ENCODE measurements at places on chromosomes 7 and 10.
A peak's percentile ranks its signal among the peaks of the same experiment; 100 is the strongest.

GRCh38 chr7:117020591-117020973, 67.3 kb downstream of the ST7 start:
- no peak for DNase-seq

DNA sequence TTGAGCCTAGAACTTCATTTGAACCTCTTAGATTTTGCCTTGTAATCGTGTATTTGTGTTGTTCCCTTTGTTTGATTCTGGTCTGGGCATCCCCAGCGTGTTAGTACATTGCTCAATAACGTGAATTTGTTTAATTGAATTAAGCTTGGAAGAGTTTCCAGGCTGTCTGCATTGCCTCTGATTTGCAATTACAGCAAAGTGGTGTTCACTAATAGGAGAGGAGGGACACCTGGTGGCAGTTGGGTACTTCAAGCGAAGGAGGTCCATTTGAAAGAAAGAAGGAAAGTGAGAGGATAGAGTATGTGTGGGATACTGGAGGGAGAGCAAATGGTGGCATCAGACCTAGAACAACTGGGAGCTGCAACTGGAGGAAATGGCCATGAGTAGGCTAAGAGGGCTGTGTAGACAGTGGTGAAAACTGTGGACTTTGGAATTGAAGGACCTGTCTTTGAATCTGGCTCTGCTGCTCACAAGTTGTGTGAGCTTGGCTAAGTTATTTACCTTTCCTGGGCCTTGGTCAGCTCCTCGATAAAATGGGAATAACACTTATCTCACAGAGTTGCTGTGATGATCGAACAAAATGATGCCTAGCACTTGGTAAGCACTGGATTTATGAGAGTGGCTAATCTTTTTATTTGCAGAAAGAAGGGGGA, 15.1 kb downstream of the LSMEM1 start:
- DNase-seq: peak; percentile 5

GRCh38 chr7:91357901-91358300, 93.7 kb downstream of the FZD1 start:
- no peak for DNase-seq

DNA sequence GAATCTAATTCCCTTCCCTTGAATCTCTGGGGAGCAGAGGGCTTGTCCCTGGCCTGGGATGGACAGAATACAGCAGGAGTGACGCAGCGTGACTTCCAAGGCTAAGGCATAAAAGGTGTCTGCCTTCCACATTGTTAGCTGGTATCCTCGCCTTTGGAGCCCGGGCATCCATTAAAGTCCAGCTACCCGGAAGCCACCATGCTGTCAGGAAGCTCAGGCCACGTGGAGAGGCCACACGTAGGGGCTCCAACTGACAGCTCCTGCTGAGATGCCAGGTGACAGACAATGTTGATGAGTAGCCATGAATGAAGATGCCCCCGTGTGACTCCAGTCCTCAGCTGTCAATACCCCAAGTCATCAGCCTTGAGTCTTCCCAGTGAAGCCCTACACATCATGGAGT, 99.9 kb downstream of the OAT start:
- DNase-seq: no peak

- no peak for DNase-seq
Observed at GRCh38 chr7:126223729-126224128, 1029.0 kb downstream of the GRM8 start.

DNA sequence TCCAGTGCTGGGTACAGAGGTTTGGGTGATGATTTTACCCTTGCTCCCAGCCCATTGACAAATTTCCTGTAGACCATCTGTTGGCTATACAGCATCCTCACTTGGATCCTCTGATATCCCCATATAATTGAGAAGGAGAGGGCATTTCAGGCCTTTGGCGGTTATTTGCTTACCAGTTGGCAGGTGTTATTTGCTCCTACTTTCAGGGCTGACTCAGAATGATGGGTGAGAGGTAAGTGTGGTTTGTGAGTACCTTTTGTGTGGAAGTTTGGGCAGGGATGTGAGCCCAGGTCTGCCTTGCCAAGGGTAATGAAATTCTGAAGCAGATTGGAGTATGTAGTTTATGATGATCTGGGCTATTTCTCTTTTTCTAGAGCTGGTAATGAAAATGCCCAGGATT, 93.6 kb downstream of the LRMDA start:
- DNase-seq: no peak

GRCh38 chr10:127905001-127905847, 1.7 kb upstream of the PTPRE start:
- DNase-seq: no peak

GRCh38 chr10:113006656-113007342, 56.8 kb downstream of the TCF7L2 start:
- DNase-seq: no peak

DNA sequence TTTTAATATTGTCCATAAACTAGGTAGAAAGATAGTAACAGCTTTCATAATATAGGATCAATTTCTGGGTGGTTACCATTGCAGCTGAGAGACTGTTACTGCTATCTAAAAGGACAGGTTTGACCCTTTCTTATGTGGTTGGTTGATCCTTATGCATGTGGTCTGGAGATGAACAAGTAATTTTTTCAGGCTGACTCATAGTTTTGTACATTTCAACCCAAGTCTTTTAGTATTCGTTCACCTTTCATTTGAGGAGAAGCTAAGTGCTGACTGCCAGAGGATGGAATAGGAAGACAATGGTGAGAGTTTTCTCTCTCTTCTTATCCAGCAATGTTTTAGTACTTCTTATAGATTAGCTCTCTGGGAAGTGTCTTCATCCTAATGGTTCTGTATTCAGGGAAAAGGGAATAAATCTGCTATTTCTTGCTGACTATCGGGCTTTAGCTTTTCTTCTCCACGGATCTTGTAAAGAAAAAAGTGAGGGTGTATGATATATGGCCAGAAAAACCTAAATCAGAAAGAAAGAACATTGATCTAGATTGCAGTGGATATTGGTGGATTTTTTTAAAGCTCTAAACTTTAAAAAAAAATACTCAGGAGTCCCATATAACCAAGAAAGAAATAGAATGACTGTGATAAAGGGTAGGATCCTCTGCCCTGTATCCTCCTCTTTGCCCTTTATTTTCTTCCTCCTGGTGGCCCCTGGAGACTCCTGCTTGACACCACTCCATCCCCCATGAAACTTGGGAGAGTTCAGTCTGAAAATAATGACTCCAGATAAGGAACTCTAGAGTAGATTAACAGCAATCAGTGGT, 88.0 kb downstream of the CPED1 start:
- DNase-seq: no peak

GRCh38 chr7:135774284-135774683, 25.7 kb upstream of the FAM180A start:
- no peak for DNase-seq

- no peak for DNase-seq
Observed at GRCh38 chr10:126459878-126460481, 71.7 kb upstream of the ADAM12 start.

DNA sequence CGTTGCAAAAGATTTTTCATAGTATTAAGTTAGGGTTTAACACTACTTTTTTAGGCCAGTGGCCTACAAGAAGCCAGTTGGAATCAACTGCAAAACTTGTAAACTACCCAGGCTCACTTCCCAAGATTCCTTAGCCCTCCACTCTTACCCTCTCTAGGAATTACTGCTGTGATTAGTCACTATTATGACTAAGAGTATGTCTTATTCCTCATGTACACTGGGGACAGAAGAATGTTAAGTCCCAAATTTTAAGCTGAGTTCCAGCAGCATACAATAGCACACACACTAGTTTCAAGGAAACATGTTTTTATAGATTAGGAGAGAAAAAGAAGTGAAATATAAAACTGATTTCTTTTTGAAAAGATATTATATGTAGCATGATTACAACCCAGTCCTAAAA, 42.8 kb downstream of the FBXL13 start:
- DNase-seq: no peak

DNA sequence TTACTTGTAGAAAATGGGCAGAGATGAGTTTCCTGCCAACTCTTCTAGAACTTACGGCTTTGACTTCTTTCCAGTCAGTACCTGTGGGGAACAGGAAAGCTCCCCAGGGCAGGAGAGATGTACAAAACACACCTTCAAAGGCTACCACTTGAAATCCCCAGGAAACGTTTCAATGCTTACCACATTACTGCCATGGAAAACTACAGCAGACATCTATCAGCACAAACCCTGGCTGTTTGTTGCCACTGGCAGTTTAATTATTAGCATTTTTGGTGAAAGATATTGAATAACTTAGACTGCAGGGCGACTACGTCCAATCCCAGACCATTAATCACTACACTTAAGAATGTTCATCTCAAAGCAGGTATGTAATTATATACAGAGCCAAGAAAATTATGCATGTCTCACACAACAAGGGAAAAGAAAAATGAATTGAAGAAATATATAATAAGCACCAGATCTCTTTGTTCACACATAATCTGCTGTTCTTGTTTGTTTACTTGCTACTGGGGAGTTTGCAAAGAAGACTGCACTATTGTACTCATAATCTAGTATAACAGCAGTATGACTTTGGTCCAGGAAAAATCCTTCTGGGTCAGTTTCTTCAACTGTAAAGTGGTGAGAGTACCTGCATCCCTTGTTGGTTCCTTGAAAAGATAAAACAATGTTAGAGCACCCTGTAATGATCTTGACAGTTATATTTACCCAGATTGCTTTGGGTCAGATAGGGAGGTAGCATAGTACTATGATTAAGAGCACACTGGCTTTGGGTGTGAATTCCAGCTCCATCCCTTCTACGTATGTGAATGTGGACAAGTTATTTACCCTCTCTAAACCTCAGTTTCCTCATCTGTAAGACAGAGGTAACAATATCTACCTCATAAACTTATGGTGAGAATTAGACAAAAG, 138.3 kb downstream of the DOCK4 start:
- DNase-seq: no peak

DNA sequence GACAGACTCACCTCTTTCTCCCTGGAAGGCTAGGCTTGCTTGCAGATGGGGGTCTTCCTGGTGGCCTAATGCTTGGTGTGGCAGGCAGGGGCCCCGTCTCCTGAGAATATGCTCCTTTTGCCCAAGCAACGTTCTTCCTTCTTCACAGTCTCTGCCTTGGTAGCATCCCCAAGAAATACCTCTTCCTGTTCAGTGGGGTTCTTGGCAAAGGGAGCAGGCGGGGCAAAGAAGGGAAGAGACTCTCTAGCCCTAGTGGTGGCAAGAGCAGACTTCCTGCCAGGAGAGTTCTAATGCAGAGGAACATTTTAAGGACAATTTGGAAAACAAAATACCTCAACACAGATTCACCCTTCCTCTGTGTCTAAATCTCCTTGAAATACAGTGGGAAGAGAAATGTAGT, at the start of gene CLEC5A:
Gene CLEC5A, minus strand, starts transcription at position 179 of the 400 bp plus-strand sequence. CDS start 682 bp downstream, outside the sequence.
- DNase-seq: no peak

DNA sequence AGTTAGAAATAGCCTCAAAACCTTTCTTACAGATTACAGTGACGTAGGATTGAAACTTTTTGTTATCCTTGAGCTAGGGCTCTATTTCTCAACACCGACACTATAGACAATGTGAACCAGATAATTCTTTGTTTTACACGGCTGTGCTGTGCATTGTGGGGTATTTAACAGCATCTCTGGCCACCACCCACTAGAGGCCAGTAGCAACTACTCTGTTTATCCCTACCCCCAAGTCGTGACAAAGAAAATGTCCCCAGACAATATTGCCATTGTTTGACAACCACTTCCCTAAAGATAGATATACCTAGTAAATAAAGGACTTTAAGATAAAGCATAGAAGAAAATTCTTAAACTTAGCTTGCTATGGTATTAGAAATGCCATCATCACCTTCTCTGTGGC, 359.6 kb downstream of the ARL4A start:
- DNase-seq: no peak

GRCh38 chr7:86904949-86905834, 154.3 kb downstream of the ELAPOR2 start:
- DNase-seq: no peak

Data from stimulated activated CD8-positive, alpha-beta memory T cell treated with anti-CD3 and anti-CD28 coated beads, Interleukin-7, amount 100 ng/mL, for 4 hours (primary cell).